Mesenteric fat pad (tissue), 1 donor: ENCODE measurements at places on chromosomes 13 and 19. TPM values are rescaled to one million over a fixed set of nuclear protein-coding genes. Genes with fewer than 3 reads are reported as not detected.

Gene GARIN5A
- total RNA-seq = 0.35 TPM

Gene PLK5
- not detected for total RNA-seq

Gene LILRA1
- total RNA-seq = 3.7 TPM

Gene KCNN4
- total RNA-seq = 3.1 TPM

Gene SHISA7
- total RNA-seq = not detected

GRCh38 chr19:31268751-31269383 is 80.4 kb downstream of the TSHZ3 start:
- peak; percentile 71 for DNase-seq

- no peak for DNase-seq
These were observed 9.7 kb downstream of the BRME1 start for GRCh38 chr19:13896227-13896626.

GRCh38 chr19:17973759-17974158 is 6.9 kb downstream of the KCNN1 start:
- DNase-seq = no peak

DNA sequence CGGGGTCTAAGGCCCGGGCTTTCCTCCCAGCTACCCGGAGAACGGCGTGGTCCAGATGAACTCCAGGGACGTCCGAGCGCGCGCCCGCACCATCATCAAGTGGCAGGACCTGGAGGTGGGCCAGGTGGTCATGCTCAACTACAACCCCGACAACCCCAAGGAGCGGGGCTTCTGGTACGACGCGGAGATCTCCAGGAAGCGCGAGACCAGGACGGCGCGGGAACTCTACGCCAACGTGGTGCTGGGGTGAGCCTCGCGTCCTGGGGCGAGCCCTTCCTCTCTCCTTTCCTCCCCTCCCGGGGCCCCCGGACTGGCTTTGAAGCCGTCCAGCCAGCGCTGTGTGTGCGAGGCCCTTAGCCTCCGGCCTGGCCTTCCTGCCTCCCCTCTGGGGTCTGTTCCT is 23.4 kb downstream of the UHRF1 start:
- no peak for DNase-seq

GRCh38 chr13:62337109-62337880 is 921.6 kb upstream of the PCDH20 start:
- DNase-seq = no peak

- no peak for DNase-seq
These were observed 443 bp downstream of the TBXA2R start for GRCh38 chr19:3606174-3606689.

- no peak for DNase-seq
These were observed 3.9 kb upstream of the KLK1 start for GRCh38 chr19:50827476-50827875.

GRCh38 chr19:15534957-15535864 is 26.9 kb downstream of the CYP4F22 start:
- DNase-seq = no peak

DNA sequence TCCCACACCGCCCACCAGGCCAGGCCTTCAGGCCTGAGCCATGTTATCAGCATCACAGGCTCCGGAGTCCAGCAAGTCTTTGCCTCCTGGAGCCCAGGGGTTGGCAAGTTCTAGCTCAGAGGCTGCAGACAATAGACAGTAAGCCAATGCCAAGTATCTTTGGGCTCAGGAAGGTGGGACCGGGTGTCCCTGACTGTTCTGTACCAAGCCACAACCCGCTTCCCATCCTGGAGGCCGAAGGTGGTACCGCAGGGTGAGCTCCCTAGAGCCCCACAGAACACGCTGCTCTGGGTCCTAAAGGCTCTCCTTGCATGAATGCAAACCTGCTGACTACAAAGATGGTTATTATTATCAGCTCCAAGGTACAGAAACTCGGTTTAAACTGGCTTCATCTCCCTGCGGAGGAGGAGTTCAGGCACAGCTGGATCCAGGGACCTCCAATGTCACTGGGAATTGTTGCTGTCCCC is 5.5 kb upstream of the FSTL3 start:
- no peak for DNase-seq

DNA sequence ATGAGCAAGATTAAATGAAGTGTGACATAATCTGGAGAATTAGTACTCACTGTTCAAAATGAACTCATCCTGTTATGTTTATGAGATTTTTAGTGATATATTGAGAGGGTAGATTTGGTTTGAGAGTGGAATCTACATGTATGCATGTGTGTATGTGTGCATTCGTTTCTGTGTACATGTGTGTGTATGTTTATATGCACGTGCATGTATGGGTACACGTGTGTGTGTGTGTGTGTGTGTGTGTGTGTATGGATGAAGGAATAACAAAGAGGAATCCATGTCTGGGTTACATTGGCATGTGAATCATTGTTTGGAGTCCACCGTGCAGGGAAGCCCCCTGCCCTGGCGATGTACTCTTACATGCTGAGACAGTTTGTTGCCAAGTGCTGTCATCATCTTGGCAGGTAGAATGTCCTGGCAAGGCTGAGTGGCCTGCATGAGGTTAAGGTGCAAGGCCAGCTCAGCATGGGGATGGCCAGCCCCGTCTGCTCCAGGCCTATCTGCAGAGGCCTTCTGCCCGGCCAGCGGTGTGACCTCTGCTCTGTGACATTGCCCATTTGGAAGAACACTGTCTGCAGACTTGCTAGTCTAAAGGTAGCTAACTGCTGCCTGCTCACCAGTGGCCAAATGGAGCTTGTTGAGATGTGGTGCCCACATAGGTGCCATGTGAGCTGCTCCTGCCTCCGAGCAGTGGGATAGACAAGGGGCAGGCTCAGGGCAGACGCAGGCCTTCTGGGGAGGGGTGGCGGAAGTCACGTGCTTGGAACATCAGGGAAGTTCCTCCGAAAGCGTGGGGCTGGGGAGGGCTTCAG is 222.3 kb downstream of the TEX29 start:
- peak; percentile 82 for DNase-seq

DNA sequence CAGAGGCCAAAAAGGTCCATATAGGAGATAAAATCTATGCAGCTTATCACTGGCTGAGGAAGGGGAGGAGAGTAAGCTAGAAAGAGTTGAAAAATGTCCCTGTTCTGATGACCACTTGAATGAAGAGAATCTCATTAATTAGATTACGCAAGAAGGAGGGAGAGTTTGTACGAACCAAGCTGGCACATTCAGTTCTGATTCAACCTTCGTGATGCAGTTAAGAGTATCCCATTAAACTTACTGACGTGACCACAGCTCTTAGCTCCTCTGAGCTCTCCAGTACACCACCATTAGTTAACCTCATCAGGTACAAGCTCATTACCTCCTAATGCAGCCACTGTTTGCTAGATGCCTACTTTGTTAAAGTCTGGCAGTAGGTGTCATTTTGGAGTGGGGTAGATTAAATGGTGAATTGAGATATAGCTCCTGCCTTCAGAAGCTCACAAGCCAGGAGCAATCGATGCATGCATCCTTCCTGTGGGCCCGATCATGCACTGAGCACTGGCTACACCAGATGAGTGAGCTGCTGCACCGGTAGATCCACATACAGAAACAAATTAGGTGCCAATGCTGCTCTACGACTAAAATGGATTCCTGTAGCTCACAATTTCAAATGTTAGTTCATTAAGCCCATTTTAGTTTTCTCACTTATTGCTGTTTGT is 458.3 kb downstream of the COG6 start:
- DNase-seq = no peak

DNA sequence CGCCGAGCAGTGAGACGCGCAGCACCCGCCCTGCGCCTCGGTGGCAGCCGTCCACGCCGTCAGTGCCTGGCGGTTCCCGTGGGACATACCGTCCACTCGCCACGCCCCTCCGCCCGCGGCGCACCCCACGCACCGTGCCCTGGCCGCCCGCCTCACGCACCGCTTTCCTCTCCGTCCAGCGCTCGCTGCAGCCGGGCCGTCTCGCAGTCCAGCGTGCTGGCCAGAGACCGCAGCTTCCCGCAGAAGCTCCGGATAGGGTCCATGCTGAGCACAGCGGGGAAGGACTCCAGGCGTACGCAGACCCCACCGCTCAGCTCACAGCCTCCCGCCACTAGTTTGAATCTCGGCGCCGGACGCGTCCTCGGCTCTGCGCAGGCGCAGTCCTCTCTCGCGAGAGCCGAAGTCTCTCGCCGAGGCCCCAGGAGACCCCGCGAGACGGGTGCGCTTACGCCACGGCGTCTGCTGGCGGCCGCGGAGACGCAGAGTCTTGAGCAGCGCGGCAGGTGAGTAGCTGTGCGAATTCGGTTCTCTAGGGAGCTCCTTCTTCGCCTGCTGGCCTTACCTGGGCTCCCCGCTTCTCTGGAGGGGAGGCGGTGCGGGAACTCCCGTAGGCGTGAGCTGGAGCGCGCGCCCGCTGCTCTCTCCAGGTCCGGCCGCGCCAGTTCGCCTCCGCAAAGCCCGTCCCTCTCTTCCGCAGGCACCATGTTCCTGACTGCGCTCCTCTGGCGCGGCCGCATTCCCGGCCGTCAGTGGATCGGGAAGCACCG is at the start of the genes MRPL57 and SKA3:
TSS of gene MRPL57 (plus strand) at position 444 of the 767 bp plus-strand sequence. CDS start at position 703, 259 bp downstream.
TSS of gene SKA3 (minus strand) at position 338 of the 767 bp plus-strand sequence. CDS start at position 263, 75 bp downstream.
- peak; percentile 97 for DNase-seq

GRCh38 chr13:109010912-109011311 is 381.5 kb downstream of the MYO16 start:
- DNase-seq = no peak

DNA sequence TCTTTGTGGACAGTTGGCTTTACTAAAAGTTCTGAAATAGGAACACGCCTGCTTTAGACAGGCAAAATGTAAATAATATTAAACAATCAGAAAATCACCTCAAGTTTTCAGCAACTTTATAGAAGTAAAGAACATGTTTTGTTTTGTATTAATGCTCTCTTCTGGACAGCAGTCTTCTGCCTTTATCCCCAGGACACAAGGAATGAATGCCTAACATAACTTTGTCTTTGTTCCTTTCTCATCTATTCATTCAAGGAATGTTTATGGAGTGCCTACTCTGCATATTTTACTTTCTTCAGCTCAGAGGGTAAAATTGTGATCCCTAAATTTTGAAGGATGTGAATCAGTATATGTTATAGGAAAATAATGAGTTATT is 325.4 kb downstream of the FOXO1 start:
- no peak for DNase-seq

DNA sequence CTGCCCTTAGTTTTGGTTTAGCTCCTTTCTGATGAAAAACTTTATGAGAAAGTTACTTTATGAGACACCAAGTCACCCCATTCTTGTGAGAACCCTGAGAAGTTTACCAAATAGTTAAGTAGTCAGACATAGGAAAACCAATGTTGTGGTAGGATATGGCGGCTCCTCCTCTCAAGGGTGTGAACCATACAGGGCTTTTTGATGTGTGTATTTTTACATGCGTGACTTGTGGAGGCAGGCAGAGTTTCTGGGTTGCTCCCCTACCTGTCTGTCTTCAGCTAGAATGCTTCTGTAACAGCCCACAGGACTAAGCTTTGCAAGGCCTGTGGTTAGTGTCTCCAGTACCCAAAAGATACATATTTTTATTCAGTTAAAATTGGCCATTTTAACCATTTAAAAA is 18.3 kb downstream of the UBAC2 start:
- no peak for DNase-seq
